ENCODE measurements at places on chromosomes 13 and 19. TPM values are rescaled to one million over a fixed set of nuclear protein-coding genes. Genes with fewer than 3 reads are reported as not detected.

MLLT1 gene
- 58.3 TPM for total RNA-seq

DNA sequence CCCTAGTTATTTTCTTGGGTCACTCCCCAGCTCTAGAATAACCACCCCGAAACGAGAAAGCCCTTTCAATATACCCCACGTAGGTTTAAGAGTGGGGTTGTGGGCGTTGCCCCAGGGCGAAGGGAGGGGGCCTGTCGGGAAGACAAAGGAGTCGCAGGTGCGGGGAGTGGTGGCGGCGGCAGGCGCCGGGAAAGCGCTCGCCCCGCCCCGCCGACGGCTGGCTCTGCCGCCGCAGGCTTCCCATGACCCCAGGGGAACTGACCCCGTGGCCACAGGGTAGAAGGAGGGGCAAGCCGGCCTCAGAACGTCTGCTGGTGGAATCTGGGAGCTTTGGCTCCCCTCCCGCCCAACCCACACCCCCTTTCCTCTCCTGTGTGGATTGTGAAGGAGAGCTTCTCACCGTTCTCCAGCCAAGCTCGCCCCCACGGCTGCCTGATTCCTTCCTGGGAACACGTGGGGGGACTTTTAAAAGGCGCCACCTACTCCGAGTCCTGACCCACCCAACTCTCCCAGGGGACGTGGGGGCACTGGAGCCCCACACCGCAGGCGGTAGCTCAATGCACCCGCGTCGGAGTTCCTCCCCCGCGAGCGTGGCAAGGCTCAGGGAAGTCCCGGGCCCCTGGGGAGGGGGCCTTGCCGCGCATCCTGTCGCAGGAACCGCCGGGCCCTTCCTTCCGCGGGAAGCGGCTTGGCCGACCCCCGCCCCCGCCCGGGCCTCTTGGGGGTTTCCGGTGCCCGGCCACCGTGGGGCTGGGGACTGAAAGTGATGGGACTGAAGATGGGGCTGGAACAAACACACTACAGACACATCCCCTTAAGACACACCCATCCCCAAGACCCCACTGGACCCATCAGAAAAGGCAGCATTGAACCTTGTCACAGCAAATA is 5.5 kb downstream of the IER2 start:
- DNase-seq = no peak
- H3K27me3 ChIP-seq = no peaks in the 10 kb centered on the region
- H3K4me1 ChIP-seq = peaks cover 15% of the 10 kb centered on the region
- H3K27ac ChIP-seq = peak overlapping the region; percentile 96
- H3K4me3 ChIP-seq = peak overlapping the region; percentile 68

GRCh38 chr19:8481201-8481600 is 21.2 kb downstream of the PRAM1 start:
- peaks cover 8% of the 10 kb centered on the region for H3K36me3 ChIP-seq
- H3K4me3 ChIP-seq = no peak overlapping the region
- H3K4me1 ChIP-seq = no peaks in the 10 kb centered on the region
- no peak for DNase-seq
- no peak overlapping the region for H3K27ac ChIP-seq

DNA sequence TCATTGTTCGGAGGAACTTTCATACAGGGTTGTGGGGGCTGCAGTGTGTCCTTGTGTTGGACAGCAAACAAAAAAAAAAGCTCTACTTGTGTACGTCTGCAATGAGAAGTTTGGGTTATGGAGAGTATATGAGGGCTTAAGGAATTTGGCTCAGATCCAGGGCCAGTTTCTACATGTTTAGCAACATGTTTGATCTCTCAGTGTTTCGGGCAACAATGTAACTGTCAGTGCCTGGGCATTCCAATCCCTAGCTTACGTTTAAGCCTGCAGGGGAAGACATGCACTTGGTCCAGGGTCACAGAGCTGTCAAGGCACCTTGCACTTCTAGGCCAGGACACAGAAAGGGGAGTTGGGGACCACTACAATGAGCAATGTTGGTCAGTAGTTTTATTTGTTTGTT is 13.9 kb downstream of the ZNF543 start:
- DNase-seq = no peak
- H3K36me3 ChIP-seq = no peaks in the 10 kb centered on the region
- H3K27me3 ChIP-seq = no peaks in the 10 kb centered on the region
- no peak overlapping the region for H3K27ac ChIP-seq

GRCh38 chr19:1286487-1287353 is 1.0 kb downstream of the EFNA2 start:
- peak overlapping the region; percentile 51 for H3K27ac ChIP-seq
- H3K27me3 ChIP-seq = no peaks in the 10 kb centered on the region
- H3K36me3 ChIP-seq = no peaks in the 10 kb centered on the region
- H3K4me1 ChIP-seq = peaks cover 13% of the 10 kb centered on the region
- no peak for DNase-seq

ATP13A1 gene
- total RNA-seq = 62.3 TPM

- no peaks in the 10 kb centered on the region for H3K4me1 ChIP-seq
- H3K4me3 ChIP-seq = no peak overlapping the region
- no peak overlapping the region for H3K27ac ChIP-seq
- no peak for DNase-seq
- H3K27me3 ChIP-seq = no peaks in the 10 kb centered on the region
These were observed 5.3 kb upstream of the PTPRS start for GRCh38 chr19:5345895-5346386.

DNA sequence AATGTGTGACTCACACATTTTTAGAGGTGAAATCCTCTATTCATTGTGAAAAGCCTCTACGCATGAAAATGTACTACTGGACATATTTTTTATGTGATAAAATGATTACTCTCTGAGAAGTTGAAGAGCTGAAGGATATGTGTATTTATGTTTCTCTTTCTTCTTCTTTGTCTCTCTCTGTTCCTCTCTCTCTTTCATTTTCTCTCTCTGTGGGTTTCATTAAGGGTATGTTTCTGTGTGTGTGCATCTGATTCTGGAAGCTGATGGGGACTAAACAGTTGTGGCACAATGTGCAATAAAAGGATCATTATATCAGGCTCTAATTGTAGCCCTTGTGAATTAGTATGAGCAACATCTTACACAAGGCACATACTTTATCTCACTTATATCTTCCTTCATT is 867.7 kb downstream of the PCDH9 start:
- no peaks in the 10 kb centered on the region for H3K4me1 ChIP-seq
- DNase-seq = no peak
- H3K36me3 ChIP-seq = no peaks in the 10 kb centered on the region
- H3K27me3 ChIP-seq = no peaks in the 10 kb centered on the region
- no peak overlapping the region for H3K4me3 ChIP-seq

- no peak for DNase-seq
- H3K27me3 ChIP-seq = no peaks in the 10 kb centered on the region
- H3K4me3 ChIP-seq = no peak overlapping the region
- H3K4me1 ChIP-seq = no peaks in the 10 kb centered on the region
- no peak overlapping the region for H3K27ac ChIP-seq
- H3K36me3 ChIP-seq = no peaks in the 10 kb centered on the region
These were observed 12.9 kb downstream of the SYT3 start for GRCh38 chr19:50626795-50627194.

- peaks cover 12% of the 10 kb centered on the region for H3K4me1 ChIP-seq
- H3K4me3 ChIP-seq = no peak overlapping the region
- H3K36me3 ChIP-seq = no peaks in the 10 kb centered on the region
- no peak for DNase-seq
- no peaks in the 10 kb centered on the region for H3K27me3 ChIP-seq
- H3K27ac ChIP-seq = no peak overlapping the region
These were observed 10.1 kb upstream of the NFIX start for GRCh38 chr19:12985049-12985776.

KLK4 gene
- total RNA-seq = not detected

GRCh38 chr13:73972545-73972944 is 161.7 kb downstream of the KLF12 start:
- H3K4me3 ChIP-seq = no peak overlapping the region
- no peak for DNase-seq
- H3K27me3 ChIP-seq = no peaks in the 10 kb centered on the region
- H3K36me3 ChIP-seq = no peaks in the 10 kb centered on the region
- no peaks in the 10 kb centered on the region for H3K4me1 ChIP-seq
- no peak overlapping the region for H3K27ac ChIP-seq

NLRP5 gene
- total RNA-seq = not detected

IFNL1 gene
- 0.57 TPM for total RNA-seq

DNA sequence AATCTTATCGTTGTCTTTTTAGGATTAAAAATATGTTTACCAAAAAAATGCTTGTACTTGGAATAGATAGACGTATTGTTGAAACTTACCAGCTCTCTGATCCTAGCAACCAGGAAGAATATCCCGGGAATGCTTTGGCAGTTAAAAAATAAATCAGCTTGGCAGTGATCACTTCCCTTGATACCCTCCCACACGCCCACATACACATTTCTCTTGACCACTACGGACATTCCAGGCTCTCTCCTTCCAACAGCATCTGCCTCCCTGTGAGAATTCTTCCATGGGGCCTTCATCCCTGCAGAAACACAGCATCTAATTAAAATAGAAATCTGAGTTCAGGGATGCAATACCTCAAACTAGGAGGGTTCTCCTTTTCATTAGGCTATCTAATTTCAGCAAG is 57.9 kb downstream of the THSD1 start:
- peak overlapping the region; percentile 50 for H3K27ac ChIP-seq
- no peak overlapping the region for H3K4me3 ChIP-seq
- no peak for DNase-seq
- peaks cover 5% of the 10 kb centered on the region for H3K4me1 ChIP-seq

C19orf67 gene
- total RNA-seq = 0.28 TPM

POGLUT2 gene
- 5.8 TPM for total RNA-seq

DNA sequence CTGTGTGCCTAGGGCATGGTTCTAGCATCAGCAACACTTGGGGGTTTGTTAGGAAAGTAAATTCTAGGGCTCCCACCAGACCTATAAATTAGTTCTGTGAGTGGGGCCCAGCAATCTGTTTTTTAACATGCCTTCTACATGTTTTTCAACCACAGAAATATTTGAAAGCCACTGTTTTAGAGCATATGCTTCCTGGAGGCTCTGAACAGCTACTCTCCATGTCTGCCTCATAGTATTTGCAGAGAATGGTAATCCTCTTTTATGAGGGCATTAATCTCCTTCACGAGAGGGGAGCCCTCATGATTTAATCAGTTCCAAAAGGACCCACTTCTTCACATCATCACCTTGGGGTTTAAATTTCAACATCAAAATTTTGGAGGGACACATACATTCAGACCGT is 6.0 kb downstream of the SPATA13 start:
- no peaks in the 10 kb centered on the region for H3K4me1 ChIP-seq
- H3K36me3 ChIP-seq = no peaks in the 10 kb centered on the region
- DNase-seq = no peak

ZNF681 gene
- total RNA-seq = 2.0 TPM

FARP1 gene
- 61.9 TPM for total RNA-seq

- H3K4me1 ChIP-seq = peaks cover 5% of the 10 kb centered on the region
- H3K27ac ChIP-seq = no peak overlapping the region
- H3K36me3 ChIP-seq = peaks cover 3% of the 10 kb centered on the region
- no peak overlapping the region for H3K4me3 ChIP-seq
These were observed 32.6 kb downstream of the TFDP1 start for GRCh38 chr13:113616991-113617749.

DNA sequence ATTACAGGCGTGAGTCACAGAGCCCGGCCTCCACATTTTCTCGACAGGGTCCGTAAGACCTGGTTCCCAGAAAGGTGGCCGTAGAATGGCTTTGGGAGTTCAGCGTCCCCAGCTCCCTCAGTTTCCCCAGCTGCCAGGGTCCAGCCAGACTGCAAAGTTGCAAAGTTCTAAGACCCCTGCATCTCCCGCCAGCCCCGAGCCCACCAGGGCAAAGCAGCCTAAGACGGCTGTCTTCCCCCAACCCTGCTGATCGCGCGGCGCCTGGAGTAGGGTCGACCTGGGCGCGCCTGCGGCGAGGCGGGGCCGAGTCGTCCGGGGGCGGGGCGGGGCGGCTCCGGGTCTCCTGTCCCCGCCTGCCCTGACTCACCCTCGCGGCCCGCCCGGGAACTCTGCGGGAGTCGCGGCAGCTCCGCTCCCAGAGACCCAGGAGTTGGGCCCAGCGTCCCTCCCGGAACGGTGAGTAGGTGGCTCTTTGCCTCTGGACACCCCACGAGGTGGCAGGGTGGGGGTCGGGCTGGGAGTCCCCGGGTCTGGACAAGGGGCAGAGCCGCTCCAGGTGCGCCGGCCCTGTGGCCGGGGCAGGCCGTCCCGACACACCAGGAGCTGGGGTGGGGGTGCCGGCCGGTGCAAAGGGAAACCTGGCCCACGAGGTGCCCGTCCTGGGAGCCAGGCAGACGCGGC is at the start of gene LRRC8E:
LRRC8E (plus strand) TSS at position 366 of the 681 bp plus-strand sequence. CDS start 7,094 bp downstream, outside the sequence.
- H3K27ac ChIP-seq = peak within 1 kb of the TSS; percentile 59
- DNase-seq = no peak
- peaks cover 3% of the 10 kb centered on the region for H3K36me3 ChIP-seq
- no peaks in the 10 kb centered on the region for H3K27me3 ChIP-seq
- H3K4me3 ChIP-seq = peak within 1 kb of the TSS; percentile 46
